Heart right ventricle (tissue), 16 donors: ENCODE measurements at places on chromosomes 1 and 21. TPM values are rescaled to one million over a fixed set of nuclear protein-coding genes. Genes with fewer than 3 reads are reported as not detected.

DNA sequence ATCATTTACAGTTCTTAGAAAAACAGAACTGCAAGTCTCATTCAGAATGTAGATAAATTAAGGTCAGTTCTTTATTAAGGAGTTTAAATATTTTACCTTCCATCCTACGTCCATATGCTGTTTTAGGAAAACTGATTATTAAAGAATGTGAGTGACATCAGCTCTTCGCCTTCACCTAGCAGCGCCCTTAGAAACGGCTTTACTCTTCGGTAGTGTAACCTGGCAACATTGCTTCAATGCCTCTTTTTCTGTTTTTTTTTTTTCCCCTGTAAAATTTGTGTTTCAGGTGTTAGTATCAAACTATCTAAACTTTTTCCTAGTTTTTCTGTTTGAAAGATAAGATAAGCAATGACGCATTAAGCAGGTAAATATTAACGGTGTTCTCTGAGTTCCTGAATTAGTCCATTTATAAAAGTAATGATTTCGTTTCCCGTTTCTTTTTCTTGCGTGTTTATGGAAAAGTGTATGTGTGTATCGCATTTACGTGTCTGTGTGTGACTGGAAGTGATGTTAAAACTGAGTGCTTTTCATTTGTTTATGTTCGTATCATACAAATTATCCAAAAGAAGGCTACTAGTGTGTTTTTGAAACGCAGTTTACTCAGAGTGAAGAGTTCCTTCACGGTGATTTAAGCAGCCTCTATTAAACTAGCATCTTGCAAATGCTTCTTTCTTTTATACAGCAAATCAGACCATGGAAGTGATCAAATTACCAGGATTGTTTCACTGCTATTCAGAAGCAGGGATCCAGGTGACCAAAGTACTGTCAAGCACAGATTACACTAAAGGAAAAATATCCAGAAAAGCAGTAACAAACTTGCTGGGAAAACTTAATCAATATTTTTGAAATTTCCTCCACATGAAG lies 139.0 kb downstream of the SDCCAG8 start:
- no peak for DNase-seq

ERICH3 gene
- total RNA-seq: not detected

DNA sequence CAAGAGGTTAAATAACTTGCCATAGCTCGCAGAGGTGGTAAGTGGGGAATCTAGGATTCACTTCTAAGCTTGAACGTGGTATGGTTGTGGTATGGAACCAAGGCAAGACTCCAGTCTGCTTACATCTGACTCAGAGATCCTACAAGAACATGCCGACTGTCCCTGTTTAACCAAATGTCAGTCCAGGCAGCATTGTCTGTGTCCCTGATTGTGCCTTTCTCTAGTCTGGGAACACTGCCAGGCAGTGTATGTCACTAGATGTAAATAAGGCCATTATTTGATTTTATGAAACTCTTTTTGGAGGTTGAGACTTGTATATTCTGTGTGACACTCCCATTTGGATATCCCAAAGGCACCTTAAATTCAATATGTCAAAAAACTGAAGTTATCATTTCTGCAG lies 96.0 kb downstream of the NOS1AP start:
- no peak for DNase-seq

GRCh38 chr1:204363335-204364114 lies 3.8 kb upstream of the PLEKHA6 start:
- peak; percentile 81 for DNase-seq

TEX38 gene
- not detected for total RNA-seq

CHRM3 gene
- 0.19 TPM for total RNA-seq

DNA sequence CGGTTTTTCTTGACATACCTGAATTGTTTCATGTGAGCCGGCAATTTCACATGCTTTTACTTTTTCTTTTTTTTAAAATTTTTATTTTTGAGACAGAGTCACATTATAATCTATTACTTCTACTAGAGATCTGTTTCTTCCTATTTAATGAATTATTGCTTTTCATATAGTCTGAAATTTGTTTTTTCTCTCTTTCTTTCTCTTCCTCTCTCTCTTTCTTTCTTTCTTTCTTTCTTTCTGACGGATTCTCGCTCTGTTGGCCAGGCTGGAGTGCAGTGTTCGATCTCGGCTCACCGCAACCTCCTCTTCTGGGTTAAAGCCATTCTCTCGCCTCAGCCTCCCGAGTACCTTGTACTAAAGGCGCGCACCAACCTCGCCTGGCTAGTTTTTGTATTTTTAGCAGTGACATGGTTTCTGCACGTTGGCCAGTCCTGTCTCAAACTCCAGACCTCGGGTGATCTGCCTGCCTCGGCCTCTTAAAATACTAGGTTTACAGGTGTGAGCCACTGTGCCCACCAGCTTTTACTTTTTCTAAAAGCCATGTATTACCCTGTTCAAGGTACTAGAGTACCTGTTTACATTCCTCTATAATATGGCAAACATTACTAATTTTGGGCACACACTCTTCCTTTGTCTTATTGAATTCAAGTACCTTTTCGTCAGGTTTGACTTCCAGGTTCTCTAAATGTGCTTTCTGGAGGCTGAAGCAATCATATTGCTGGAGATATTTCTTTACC lies 86.5 kb upstream of the RHOU start:
- no peak for DNase-seq
